ENCODE measurements at places on chromosomes 7 and 10.
A peak's percentile ranks its signal among the peaks of the same experiment; 100 is the strongest.

DNA sequence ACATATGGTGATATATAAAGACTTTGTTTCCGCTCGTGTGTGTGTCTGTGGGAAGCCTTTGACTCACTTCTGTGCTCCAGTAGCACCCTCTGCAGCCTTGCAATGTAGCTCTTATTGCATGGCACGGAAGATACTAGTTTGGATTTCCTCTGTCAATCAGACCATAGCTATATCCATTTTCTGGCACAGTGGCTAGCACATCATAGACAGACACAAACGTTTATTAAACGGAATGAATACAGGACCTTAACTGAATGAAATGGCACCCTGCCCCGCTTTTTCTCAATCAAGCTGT lies 124.0 kb upstream of the PTPN20 start:
- DNase-seq, result no peak

DNA sequence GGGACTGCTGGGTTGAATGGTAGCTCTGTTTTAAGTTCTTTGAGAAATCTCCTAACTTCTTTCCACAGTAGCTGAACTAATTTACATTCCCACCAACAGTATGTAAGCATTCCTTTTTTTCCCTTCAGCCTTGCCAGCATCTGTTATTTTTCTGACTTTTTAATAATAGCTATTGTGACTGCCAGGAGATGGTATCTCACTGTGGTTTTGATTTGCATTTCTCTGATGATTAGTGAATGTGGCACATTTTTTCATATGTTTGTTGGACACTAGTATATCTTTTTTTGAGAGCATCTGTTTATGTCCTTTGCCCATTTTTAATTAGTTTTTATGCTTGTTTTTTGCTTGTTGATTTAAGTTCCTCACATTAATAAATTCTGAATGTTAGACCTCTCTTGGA lies 990.8 kb downstream of the GATA3 start:
- DNase-seq, result no peak

GRCh38 chr10:114607358-114607998 lies 50.6 kb downstream of the ABLIM1 start:
- no peak for DNase-seq

- no peak for DNase-seq
Measured at GRCh38 chr7:110296321-110296720, 794.6 kb upstream of the LRRN3 start.

- DNase-seq, result no peak
Measured at GRCh38 chr7:80027611-80028173, 106.9 kb upstream of the GNAI1 start.

- DNase-seq, result no peak
Measured at GRCh38 chr7:35987016-35987415, 166.0 kb upstream of the EEPD1 start.

GRCh38 chr7:135109562-135109961 lies 38.3 kb upstream of the TMEM140 start:
- DNase-seq, result no peak

GRCh38 chr10:58517491-58518355 lies 5.1 kb downstream of the BICC1 start:
- DNase-seq, result no peak

DNA sequence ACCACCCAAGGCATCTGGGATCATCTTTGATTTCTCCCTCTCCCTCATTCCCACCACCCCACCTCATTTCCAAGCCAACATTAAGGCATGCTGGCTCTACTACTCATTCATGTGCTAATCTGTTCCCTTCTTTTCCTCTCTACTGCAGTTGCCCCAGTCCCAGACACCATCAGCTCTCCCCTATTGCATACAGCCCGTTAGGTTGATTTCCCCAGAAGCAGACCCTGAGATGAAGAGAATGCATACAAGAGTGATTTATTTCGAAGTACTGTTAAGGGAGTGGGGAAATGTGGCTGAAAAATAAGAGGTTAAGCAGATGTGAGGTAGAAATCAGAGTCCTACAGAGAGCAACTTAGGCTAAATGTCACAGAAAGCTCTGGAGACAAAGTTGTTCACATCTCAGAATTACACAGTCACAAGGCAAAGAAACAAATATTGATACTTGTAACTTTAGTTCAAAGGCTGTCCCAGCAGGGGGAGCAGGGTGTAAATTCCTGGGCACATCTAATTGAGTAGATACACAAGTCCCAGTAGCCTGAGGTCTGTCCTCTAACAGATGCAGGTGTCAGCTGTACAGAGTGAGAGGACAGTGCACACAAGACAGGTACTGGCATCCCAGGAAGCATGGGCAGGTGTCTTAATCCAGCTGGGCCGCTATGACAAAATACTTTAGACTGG lies 20.9 kb downstream of the AKR1D1 start:
- DNase-seq, result no peak

GRCh38 chr10:61900829-61901792 lies at the start of gene ARID5B:
Gene ARID5B, plus strand, starts transcription at chr10:61901699. Its CDS starts 11 bp downstream, at chr10:61901710.
- DNase-seq, result peak; percentile 36

DNA sequence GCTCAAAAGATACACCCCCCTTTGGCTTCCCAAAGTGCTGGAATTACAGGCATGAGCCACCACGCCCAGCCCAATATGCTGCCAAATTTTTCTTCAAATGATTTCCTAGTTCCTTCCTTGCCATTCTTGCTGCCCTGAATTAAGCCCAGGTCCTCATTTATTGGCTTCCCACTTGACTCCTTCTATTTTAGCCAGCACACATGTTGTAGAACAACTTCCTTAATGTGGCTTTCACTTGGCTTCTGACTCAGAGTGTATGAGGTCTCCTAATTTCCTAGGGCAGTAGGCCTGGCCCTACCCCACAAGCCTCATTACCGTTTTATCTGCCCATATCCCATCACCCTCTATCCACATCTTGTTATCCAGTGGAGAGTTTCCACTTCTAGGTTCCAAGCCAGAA lies 21.8 kb upstream of the HIPK2 start:
- no peak for DNase-seq

- DNase-seq, result no peak
Measured at GRCh38 chr7:99309111-99309510, 16.6 kb upstream of the ARPC1A start.

All from T-helper 9 cell (primary cell).